Ammon's horn (tissue), 1 donor: ENCODE measurements at places on chromosomes 13 and 19.

GRCh38 chr13:112071723-112072533 lies 5.0 kb downstream of the SOX1 start:
- no peak for DNase-seq

- no peak for DNase-seq
Measured at GRCh38 chr13:97020194-97020593, 25.9 kb upstream of the OXGR1 start.

- DNase-seq, result no peak
Measured at GRCh38 chr13:33767140-33767539, 50.8 kb upstream of the RFC3 start.

DNA sequence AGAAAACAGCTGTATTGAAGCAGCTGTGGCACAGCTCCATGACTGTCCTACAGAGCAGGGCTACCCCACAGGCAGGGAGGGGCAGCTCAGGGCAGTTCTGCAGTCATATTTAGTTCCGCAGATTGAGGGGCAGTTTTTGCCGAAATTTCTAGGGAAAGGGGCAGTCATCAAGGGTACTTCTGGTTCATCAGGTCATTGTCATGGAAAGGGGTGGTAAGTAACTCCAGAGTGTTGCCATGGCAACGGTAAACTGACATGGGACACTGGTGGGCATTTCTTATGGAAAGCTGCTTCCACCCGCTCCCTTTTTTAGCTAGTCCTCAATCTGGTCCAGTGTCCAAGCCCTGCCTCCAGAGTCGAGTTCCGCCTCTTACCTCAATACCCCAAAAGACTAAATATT lies 702.8 kb downstream of the LIG4 start:
- DNase-seq, result no peak

- DNase-seq, result no peak
Measured at GRCh38 chr19:34178274-34178610, 5.9 kb downstream of the LSM14A start.

- DNase-seq, result peak; percentile 15
Measured at GRCh38 chr13:84129966-84130365, 247.7 kb upstream of the SLITRK1 start.

DNA sequence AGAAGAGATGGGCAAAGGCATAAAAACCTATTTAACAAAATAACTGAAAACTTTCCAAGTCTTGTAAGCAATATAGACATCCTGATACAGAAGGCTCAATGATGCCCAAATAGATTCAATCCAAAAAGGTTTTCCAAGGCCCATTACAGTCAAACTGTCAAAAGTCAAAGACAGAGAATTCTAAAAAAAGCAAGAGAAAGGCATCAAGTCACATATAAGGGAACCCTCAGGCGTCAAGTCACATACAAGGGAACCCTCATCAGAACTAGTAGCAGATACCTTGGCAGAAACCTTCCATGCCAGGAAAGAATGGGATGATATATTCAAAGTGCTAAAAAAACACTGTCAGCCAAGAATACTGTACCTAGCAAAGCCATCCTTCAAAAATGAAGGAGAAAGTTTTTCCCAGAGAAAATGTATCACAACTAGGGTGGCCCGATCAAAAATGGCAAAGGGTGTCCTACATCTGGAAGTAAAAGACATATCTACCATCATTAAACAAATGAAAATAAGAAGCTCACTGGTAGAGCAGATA lies 21.2 kb downstream of the ZNF829 start:
- no peak for DNase-seq

DNA sequence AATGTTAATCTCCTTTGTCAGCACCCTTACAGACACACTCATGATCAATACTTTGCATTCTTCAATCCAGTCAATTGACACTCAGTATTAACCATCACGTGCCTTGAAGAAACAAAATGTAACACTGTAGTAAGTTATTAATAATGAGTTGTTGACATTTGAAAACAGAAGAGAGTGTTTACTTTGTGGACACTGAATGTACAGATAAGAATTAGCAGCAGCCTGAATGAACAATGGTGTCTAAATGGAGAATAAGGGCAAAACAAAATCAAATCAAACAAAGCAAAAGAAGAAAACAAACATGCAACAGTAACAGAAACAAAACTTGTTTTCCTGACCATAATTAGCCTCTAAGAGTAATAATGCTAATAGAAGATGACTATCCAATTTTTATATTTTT lies 1191.1 kb upstream of the MIR17HG start:
- DNase-seq, result no peak

DNA sequence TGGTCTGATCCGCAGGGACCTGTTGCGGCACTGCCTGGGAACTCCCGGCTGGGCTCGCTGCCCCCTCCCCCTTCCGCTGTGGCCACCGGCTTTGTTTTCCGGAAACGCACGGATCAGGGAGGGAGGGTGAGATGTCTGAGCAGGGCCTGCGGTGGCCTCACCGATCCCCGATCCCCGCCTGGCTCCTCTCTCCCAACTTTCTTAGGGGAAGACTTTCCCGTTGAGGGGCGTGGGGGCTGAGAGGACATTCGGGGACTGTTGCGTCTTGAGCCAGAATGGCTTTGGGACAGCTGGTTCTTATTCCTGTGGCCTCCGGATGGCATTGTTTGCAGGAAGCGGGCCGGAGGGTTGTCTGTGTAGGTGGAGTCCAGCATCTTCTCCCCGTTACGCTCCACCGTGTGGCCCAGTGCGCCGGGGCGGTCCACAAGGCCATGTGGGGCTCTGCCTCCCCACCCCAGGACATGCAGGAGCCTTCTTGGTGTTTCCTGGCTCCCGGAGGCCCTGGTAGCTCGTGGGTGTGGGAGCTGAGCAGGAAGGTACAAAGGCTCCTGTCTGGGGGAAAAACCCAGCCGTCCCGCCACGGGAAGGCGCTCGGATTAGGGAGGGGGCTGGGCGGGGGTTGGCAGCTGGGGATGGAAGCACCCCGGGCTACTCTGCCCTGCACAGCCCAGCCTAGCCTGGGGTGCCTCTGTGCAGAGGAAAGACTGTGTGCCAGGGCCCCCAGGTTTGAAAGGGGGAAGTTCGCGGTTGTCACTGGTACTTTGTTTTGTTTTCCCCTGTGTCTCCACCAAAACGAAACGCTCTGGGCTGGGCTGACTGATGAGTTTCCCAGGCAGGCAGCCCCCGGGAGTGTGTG lies 1.3 kb downstream of the CSNK1G2 start:
- peak; percentile 69 for DNase-seq
